T-helper 2 cell (primary cell): ENCODE measurements at places on chromosomes 3 and 15.
A peak's percentile ranks its signal among the peaks of the same experiment; 100 is the strongest.

DNA sequence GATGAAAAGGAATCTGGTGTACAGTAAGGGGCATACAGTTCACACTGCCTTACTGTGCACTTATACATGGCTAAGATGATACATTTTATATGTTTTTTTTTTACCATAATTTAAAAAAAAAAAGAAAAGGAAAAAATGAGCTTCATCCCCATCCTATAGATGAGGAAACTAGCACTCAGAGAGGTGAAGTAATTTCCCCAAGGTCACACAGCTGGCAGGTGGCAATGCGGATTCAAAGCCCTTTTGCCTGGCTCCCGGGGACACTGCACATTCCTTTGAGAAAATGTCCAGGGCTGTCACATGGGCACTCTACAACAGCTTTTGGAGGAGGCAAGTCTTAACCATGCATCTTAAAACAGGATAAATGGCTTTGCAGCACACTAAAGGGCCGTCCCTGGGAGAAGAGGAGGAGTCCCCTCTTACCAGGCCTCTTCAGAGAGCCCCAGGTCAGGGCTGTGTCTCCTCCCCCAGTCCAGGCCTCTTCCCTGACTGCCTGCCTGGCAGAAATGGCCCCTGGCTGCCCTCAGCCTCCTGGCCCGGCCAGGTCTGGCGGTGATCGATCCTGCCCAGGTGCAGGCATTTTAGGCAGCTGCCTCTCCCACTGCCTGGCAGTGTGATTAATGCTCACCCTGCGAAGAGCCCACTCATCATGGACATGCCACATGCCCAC lies 95.1 kb upstream of the LINGO1 start:
- DNase-seq = no peak

DNA sequence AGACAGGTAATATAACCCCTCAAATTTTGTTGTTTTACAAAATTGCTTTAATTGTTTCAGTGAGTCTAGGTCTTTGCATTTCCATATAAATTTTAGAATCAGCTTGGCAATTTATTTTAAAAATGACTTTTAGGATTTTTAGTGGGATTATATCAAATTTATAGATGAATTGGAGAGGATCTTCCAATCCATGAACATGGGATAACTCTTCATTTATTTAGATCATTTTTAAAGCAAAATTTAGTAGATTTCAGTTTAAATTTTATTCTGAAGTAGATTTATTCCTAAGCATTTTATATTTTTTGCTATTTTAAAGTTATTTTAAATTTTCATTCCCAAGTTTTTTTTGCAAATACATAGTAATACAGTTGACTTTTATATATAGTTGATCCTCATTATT lies 58.1 kb upstream of the THSD4 start:
- no peak for DNase-seq

DNA sequence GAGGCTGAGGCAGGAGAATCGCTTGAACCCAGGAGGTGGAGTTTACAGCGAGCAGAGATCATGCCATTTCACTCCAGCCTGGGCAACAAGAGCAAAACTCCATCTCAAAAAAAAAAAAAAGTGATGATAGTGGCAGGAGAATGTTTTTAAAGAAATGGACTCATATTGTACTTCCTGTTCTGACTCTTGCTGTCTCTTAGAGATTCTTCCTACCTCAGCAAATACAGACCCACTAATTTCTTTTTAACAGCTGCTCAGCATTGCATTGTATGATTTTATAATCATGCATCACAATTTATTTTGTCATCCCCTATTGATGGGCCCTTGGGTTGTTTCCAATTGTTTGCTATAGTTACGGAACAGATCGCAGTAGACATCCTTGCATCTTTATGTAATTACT lies 8.8 kb upstream of the ANKDD1A start:
- DNase-seq = peak; percentile 64

DNA sequence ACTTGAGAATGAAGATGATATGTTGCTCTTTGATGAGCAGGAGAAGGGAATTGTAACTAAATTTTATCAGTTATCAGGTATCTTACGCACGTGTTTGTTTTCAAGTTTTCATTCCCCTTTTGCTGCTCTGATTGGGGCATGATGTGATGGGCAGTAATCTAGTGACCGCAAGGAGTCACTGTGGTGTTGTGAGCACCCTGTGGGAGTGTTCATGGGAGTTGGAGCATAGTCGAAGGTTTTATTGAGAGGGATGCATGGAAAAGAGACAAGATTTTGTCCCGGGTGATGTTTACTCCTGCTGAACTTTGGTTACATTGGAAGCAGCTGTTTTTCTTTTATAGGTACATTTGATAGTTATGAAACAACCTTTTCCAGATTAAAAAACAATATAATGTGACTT lies 2.1 kb downstream of the FAN1 start:
- no peak for DNase-seq
